RCC 7860 (cell line): ENCODE measurements at places on chromosomes 3 and 15.

DNA sequence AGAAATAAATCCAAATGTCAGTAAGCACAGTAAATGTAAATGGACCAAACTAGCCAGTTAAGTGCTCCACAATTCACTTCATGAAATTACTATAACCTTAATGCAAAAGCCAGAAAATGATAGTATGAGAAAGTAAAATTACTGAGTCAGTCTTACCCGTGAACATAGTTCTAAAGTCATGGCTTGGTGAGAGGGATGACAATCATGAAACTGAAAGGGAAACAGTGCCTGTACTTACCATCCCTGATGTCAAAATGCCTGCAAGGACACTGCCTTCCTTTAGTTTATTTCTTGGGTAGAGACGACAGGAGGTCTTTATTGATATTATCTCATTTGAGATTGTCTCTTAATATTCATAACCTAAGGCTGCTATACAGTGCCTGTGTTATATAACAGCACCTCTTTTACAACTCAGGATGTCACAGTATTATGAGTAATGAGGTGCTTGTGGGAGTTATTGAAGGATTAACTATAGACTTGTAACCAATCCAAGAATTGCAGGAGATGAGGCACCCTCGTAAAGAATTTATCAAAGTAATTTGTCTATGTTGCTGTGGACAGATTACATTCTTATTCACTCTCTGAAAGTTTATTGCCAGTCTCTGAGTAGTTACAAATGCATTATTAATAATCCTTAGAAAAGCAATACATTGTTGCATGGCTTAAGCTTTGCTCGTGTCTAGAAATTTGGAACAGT, 142.9 kb upstream of the BFSP2 start:
- DNase-seq: no peak

DNA sequence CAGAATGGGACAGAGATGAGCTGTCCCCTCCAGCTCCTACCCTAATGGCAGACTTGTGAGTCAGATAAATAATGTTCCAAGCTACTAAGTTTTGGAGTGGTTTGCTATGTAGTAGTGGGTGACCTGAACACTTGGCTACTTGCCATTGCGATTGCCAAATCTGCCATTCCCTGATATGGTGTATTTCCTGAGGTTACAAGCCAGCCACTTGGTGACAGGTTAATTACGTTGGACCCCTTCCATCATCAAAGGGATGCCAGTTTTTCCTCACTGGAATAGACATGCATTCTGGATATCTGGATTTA, 33.6 kb downstream of the MORF4L1 start:
- peak; percentile 95 for DNase-seq

DNA sequence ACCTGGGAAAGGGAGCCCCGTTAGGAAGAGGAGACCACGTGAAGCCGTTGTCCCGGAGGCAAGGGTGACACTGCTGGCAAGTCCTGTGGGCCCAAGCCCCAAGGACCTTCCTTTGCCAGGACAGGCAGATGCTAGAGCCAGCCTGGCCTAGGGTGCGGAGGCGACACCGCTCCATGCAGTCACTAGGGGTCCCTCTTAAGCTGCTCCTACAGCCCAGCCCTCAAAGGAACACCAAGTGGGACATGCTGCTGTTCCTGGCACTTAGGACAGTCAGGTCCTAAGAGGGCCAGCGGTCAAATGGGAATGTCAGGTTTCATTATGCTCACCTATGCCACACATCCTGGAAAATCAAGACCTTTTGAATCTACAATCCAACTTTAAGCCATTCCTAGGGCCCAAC, 59.7 kb downstream of the RPN1 start:
- DNase-seq: no peak

GRCh38 chr15:60096157-60096556, 92.0 kb downstream of the FOXB1 start:
- no peak for DNase-seq

DNA sequence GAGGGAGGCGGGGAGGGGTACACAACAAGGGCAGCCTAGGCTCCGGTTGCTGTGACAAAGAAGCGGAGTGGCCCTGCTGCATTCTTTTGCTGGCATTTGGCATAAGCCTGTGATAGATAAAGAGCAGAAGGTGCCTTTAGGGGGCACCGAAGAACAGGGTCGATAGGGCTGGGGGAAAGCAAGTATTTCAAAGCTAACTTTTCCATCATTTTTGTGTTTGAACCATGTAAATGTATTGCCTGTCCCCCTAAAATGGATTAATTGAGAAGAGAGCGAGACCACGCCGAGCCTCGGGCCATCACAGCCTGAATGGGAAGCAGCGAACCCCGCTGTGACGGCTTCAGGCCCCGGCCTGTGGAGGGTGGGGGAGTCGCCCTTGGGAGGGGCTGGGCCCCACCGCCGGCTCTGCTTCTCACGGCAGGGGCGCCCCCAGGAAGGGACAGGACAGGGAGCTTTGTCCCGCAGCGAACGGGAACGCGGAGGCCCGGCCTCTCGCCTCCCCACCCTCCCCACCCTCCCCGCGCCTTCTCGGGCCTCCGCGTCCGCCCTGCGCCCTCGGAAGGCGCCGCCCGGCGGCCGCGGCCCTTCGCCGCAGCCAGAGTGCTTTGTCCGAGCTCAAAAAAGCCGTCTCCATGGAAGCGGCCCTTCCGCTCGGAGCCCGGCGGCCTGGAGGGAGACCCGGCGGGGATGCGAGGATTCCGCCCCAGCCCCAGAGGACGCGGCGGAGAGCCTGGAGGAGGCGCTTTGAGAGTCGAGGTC, 32.4 kb upstream of the ALDH1L1 start:
- DNase-seq: no peak

- no peak for DNase-seq
Observed at GRCh38 chr3:162610261-162610660, 1113.7 kb downstream of the OTOL1 start.

- DNase-seq: no peak
Observed at GRCh38 chr3:60980342-60980692, 270.9 kb downstream of the FHIT start.

- no peak for DNase-seq
Observed at GRCh38 chr3:110542552-110543150, 529.0 kb upstream of the NECTIN3 start.

DNA sequence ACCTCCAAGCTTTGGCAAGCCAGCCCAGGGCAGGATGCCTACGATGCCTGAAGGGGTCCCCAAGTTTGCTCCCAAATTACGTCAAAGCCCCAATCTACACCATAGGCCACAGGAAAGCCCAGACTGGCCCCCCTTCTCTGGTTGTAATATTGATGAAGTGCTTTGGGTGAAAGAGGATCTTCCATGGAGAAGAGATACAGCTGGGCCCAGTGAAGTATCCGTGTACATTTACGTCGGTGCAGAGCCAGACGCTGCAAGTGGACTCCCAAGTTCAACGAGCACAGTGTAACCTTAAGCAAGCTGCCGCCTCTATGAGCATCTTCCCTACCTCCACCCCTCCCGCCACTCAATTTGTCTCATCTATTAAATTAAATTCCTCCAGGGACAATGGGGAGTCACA, 100.1 kb upstream of the TPM1 start:
- DNase-seq: no peak

GRCh38 chr3:194422188-194422587, 23.1 kb upstream of the GP5 start:
- no peak for DNase-seq

GRCh38 chr3:152405915-152406802, 137.4 kb downstream of the MBNL1 start:
- no peak for DNase-seq

GRCh38 chr15:87910301-87910700, 346.2 kb downstream of the NTRK3 start:
- DNase-seq: no peak

- DNase-seq: no peak
Observed at GRCh38 chr3:111616417-111617105, 21.4 kb upstream of the ZBED2 start.

GRCh38 chr3:44099566-44100297, 142.0 kb upstream of the TOPAZ1 start:
- DNase-seq: no peak

DNA sequence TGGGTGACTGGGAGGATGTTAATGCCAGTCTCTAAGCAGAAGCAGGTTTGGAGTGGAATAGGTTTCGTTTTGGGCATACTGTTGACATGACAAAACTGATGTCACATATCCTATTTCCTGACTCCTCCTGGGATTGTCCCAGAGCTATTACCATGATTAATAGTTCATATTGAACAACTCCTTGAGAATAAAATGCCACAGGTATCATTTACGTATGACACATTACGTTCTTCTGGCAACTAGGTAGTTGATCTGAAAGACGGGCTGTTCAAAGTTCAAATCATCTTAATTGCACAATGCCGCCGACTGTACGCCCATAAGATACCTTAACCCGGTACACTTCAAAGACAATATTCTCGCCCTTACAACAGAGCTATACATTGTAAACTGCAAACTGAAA, 1.4 kb upstream of the RAB5A start:
- peak; percentile 37 for DNase-seq

DNA sequence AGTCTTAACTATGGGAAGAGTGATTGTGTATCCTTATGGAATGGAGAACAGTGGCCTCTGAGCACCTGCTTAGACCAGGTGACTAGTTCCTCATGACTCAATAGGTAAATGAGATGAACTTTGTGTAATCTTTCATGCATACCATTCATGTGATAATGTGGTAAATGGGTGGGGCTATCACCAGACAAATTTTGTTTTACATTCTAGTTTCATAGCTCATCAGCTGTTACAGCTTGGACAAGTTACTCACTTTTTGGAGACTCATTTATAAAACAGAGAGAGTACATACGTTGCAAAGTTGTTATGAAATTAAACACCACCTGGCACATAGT, 103.7 kb upstream of the TGFBR2 start:
- DNase-seq: no peak

GRCh38 chr3:179297971-179298725, 24.7 kb upstream of the ZNF639 start:
- no peak for DNase-seq

DNA sequence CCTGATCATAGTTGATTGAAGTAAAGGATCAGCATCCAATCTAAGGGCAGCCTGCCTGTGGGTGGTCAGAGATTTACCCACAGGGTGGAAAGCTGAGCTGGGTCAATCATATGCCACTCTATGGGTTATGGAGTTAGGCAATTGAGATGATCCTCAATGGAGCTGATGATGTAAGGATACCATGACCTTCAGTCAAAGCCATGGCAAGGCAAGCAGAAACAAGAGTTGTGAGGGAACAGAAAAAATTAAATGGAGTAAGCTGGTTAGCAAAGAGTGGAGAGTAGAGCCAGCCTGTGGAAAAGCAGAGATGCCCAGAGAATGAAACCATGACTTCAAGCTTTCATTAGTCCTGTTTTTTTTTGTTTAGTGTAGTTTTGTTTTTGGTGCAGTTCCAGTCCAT, 5.7 kb upstream of the IQGAP1 start:
- no peak for DNase-seq

GRCh38 chr3:5563537-5564277, 376.2 kb downstream of the EDEM1 start:
- no peak for DNase-seq

GRCh38 chr15:100426937-100427336, 85.2 kb upstream of the ADAMTS17 start:
- DNase-seq: no peak

DNA sequence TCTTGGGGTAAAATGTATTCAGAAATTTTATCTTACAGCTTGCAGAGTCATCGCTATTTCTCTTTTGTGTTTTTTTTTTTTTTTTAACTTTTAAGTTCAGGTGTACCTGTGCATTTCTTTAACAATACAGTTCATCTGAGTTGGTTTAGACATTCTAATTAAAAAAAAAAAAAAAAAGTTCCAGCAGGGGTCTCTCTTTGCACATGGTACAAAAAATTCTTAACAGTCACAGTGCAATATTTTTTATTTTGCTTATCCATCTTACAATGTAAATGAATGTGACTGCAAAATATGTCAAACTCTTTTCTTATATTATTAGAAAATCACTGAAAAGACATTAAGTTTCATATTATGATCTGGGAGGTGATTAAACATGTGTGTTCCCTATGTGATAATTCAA, 47.5 kb upstream of the SLC9A9 start:
- no peak for DNase-seq

GRCh38 chr3:175288621-175289020, 429.5 kb downstream of the NAALADL2 start:
- no peak for DNase-seq

- no peak for DNase-seq
Observed at GRCh38 chr3:77001062-77001701, 38.7 kb upstream of the ROBO2 start.

- no peak for DNase-seq
Observed at GRCh38 chr15:47003568-47003967, 713.7 kb upstream of the SEMA6D start.

DNA sequence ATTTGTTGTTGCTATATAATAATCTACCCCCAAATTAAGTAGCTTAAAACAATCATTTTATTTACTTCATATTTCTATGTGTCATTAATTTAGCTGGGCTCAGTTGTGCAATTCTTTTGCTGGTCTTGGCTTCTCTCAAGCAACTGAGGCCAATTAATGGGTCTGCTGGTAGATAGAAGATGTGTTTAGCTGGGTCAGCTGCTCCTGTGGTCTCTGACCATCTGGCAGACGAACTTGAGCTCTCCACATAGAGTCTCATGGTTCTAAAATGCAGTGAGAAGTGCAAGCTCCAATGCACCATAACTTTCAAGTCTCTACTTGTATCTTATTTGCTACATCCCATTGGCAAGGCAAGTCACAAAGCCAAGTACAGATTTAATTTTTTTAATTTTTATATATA, 515.6 kb downstream of the ZIC1 start:
- no peak for DNase-seq

DNA sequence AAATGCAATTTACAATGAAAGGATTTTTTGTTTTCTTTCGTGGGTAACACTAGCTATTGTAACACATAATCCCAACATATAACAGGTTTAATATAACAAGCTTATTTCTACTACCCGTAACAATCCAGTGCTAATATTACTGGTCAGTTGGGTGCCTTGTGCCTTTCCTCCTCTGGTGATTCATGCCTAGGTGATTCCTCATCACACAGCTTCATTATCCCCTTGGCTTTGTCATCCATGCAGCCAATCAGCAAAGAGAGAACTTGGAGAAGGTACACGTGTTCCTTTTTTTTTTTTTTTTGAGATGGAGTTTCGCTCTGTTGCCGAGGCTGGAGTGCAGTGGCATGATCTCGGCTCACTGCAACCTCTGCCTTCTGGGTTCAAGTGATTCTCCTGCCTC, 30.7 kb downstream of the CHST14 start:
- peak; percentile 46 for DNase-seq
